Activated CD4-positive, alpha-beta memory T cell treated with anti-CD3 and anti-CD28 coated beads for 36 hours (primary cell): ENCODE measurements at places on chromosomes 12 and 14. TPM values are rescaled to one million over a fixed set of nuclear protein-coding genes. Genes with fewer than 3 reads are reported as not detected.

GRCh38 chr12:115916910-115917668 lies 360.4 kb downstream of the MED13L start:
- peak; percentile 78 for DNase-seq

- no peak for DNase-seq
These were observed 238.9 kb downstream of the EMP1 start for GRCh38 chr12:13435235-13435933.

DNA sequence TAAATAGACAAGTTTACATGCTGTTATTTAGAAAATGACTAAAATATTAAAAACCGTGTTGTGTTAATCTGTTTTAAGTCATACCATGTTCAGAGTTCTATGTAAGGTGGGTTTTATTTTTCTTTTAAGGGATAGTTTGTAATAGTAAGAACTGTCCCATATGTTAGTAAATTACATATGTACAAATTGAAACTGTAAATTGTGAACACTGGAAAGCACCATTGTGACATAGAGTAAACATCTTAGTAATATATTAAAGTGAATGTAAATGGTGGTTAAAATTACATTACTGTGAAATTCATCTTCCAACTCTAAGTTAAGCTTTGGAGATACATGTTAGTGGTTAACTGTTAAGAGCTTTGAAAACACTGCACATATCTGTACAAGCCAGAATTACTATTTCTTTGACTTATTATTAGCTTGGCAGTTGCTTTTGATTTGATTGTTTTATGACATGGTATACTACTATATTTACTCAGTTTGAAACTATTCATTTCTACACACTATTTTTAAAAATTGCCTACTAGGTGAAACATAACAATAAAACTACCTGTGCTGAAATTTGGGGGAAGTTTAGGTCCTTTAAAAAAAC lies 27.4 kb upstream of the DIP2B start:
- no peak for DNase-seq

- DNase-seq = no peak
These were observed 107.0 kb downstream of the ARF6 start for GRCh38 chr14:49999826-50000379.

- no peak for DNase-seq
These were observed 25.9 kb downstream of the CKB start for GRCh38 chr14:103496776-103497175.

- no peak for DNase-seq
These were observed 40.6 kb upstream of the EML1 start for GRCh38 chr14:99752486-99753121.

DNA sequence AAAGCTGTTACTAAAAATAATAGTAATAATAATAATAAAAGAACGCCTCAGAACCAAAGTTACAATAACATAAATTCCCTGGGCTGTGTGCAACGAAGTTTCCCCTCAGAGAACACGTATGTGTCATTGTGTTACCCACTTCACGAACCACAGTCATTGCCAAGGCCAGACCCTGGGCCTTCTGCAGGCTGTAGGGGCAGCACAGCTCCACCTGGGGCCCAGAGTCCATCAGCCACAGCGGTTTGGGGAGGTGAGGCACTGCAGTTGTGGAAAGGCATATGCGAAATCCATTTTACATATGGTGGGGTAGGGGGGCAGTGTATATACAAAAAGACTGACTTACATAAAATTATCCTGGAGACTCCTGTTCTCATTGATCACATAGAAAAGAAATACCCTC lies 56.1 kb downstream of the ESR2 start:
- no peak for DNase-seq

- DNase-seq = no peak
These were observed 26.3 kb downstream of the BATF start for GRCh38 chr14:75548544-75548943.

GRCh38 chr12:78611504-78611903 lies 253.1 kb upstream of the SYT1 start:
- DNase-seq = no peak

GRCh38 chr12:95248604-95249360 lies 31.2 kb downstream of the VEZT start:
- no peak for DNase-seq

DNA sequence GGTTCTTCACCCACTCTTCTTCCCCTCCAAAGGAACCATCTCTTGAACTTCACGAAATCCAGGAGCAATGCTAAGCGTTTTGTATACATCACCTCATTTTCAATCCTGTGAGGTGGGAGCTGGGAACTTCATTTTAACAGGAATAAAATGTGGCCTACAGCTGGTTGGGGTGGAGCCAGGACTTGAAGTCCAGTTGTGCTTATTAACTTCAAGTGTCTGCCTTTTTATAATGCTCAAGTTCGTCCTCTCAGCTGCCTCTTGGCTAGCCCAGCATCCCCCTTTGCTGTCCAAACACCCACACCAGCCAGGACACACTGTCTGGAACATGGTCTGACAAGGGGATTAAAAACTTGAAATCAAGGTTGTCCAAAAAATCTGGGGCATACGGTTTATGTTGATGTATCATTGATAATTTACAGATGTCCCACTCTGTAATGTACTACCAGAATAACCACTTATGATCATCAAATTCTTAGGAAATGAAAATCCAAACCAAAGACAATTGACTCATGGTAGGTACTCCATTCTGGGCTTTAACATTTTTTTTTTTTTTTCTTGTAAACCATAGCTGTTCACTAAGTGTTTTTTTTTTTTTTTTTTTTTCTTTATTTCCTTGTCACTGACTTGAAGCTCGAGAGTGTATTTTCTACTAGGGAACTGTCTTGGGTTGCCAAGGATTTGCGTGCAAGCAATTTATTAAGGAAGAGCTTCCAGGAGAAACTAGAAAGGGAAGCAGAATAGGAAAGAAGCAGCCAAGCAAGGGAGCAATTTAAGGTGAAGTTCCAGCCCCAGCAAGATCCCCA lies 252.3 kb downstream of the EFCAB11 start:
- DNase-seq = no peak

DNA sequence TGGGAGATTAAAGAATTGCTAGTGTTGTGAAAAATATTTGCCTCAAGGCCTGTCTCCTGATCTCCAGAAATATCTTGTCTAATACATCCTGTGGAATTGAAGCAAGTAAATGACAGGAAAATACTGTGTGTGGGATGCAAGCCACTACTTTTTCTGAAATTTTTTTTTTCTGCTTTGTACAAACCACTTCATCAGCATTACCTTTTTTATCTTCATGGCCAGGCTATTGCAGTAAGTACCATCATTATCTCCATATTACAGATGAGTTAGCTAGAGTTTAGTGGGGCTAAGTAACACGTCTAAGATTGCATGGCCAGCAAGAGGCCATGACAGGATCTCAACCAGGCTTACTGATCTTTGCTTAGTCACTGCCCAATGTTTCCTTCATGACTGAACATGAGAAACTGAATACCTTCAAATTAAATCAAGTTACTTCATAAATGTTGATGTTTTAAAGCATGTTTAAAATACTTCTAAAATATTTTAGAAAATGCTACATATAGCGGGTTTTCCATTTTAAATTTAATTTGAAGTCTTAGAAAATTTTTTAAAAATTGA lies 273.7 kb downstream of the SLC6A15 start:
- DNase-seq = no peak

- no peak for DNase-seq
These were observed 30.8 kb upstream of the PPP2R5C start for GRCh38 chr14:101730626-101731186.

GRCh38 chr14:46432516-46432915 lies 219.1 kb downstream of the RPL10L start:
- DNase-seq = no peak

DNA sequence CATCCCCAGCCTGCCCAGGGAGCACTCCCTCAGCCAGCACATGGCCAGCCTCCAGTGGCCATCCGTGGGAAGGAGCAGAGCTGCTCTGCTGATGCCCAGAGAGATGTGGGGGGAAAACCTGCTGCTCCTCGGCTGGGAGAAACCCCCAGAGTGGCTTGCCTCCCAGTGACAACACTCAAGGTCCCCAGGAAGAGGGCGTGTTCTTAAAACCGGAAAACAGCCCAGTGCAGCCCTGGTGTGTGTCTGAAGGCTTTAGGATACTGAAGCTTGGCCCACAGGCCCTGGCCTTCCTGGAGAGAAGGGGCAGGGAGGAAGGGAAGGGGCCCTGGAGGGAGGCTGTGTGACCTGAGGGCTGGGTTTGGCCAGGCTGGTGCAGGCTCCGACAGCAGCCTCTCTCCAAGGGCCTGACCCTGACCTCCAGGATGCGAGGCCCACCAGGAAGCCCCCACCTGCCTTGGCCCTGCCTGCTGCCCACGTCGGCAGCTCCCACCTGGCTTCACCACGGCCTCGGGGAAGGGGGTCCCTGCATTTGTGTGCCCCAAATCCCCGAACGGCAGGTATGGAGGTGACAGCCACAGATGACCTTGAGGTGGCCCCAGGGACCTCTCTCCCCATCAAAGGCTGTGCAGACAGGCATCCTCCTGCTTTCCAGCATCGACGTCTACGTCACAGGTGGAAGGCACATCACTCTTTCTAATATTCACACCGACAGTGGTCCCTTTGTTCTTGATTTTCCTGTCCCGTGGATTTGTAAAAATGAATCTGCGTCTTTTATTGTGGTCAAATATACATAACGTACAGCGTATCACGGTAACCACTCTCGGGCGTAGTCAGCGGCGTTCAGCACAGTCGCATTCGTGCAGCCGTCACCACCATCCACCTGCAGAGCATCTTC lies 190.0 kb upstream of the C14orf180 start:
- peak; percentile 31 for DNase-seq

DNA sequence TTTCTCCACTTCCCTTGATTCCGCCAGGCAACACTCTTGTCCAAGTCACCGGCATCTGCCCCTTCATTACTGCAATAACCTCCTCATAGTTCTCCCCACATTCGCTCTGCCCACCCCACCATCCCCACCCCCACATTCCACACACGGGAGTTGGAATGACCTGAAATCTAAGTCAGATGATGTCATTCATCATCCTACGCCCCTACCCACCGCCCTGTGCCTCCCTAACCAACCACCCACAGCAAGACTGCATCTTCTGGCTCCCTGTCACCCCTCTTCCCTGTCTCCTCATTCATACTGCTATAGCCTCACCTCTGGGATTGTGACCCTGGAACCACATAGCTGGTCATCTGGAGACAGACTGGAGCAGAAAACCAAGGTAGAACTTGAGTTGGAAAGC lies 7.9 kb upstream of the PWP1 start:
- DNase-seq = no peak

DNA sequence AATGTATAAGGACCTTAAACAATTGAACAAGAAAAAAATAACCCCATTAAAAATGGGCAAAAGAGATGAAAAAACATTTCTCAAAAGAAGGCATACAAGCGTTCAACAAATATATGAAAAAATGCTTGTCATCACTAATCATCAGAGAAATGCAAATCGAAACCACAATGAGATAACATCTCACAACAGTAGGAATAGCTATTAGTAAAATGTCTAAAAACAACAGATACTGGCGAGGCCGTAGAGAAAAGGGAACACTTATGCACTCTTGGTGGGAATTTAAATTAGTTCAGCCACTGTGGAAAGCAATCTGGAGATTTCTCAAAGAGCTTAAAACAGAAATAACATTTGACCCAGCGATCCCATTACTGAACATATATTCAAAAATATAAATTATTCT lies 769.8 kb upstream of the MGAT4C start:
- no peak for DNase-seq

DNA sequence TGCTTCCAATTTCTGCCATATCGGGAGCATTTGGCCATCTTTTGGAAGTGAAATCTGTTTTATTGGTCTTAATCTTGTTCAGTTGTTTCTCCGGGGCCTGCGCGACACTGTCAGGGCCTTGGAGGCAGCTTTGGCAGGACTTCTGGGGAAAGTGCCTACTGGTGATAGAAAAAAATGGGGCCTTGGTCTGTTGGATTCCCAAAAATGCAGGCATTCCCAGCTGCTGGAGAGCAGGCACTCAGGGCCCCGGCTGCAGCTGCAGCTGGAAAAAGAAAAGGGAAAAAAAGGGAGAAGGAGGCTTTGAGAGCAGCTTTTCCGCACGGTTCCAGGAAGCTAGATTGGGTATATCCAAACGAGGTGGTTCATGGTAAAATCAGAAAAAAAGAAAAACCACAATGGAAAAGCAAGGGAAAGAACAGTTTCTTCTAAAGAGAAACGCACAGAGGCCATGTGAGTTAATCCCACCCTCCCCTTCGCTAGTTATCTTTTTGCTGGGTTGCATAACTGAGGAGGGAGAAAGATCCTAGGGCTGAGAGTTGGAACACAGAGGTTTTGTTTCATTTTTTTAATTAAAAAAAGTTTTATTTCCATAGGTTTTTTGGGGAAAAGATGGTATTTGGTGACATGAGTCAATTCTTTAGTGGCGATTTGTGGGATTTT lies 134.7 kb upstream of the RFLNA start:
- no peak for DNase-seq

DNA sequence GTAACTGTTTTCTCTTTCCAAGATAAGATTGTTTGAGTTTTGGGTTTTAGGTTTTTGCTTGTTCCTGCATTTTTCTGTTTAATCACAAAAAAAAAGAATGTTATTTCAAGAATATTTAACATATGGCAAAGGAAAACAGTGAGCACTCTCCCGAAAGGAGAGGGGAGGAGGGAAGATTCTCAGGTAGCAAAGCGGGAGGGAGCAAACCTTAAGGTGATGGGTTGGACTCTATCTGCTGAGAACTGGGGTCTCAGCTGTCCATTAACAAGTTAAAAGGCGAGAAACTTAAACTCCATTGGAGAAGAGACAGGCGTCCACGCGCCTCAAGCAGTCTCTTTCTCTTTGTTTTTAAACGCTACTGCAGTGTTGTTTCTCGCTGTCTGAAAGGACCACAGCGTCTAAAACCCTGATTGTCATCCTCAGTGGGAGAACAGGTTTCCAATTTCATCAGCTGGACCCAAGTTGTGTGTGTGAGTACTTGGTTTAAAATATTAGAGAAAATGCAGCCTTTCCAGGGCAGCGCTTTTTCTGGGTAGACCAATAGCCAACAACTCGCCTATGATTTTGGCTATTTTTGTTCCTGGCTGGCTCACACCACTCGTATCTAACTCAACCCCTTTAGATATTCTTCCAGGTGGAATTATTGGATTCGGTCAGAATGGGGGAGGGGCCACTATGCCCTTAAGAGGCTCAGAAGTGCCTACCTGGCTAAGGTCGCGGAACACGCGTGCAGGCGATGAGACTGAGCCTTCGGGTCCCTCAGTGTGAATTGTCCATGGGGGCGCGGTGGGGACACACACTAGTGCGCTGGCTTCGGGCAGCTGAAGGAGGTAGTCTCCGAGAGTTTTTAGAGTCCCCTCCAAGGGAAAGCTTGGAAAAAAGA lies 8.2 kb downstream of the SIX1 start:
- DNase-seq = no peak

DNA sequence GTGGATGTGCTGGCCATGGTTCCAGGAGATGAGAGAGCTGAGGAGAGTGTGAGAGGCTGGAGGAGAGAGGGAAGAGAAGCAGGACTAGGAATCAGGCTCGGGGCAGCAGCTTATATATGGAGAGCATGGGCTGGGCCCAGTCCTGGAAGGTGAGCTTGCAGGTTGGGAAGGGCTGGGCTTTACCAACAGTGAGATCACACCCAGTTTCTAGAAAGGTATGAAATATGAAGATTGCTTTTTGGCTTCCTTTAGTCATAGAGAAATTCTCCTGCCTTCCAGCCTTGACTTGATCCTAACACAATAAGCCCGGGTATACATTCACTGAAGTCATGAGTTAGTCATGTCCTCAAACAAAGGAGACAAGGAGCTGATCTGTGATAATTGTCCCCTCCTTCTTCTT lies at the start of gene KRT6A:
KRT6A (minus strand) TSS at position 86 of the 400 bp plus-strand sequence; CDS start at position 17, 69 bp downstream.
- no peak for DNase-seq

The SMCO2 gene
- not detected for total RNA-seq

The SRRM4 gene
- total RNA-seq = not detected

The DAO gene
- not detected for total RNA-seq

The KRT86 gene
- 0.10 TPM for total RNA-seq

The ACYP1 gene
- total RNA-seq = 45.8 TPM

The PPP1R1A gene
- not detected for total RNA-seq

The KCNH3 gene
- total RNA-seq = 1.3 TPM

The IFNG-AS1 gene
- total RNA-seq = 0.48 TPM

The SLC25A47 gene
- total RNA-seq = not detected

The FNTB gene
- 12.3 TPM for total RNA-seq
